Right atrium auricular region (tissue), 2 donors: ENCODE measurements at places on chromosomes 3 and 15.

GRCh38 chr3:185318141-185318540 is 44.8 kb upstream of the MAP3K13 start:
- DNase-seq = no peak

- DNase-seq = no peak
Observed at GRCh38 chr3:124809039-124809438, 78.1 kb downstream of the ITGB5 start.

DNA sequence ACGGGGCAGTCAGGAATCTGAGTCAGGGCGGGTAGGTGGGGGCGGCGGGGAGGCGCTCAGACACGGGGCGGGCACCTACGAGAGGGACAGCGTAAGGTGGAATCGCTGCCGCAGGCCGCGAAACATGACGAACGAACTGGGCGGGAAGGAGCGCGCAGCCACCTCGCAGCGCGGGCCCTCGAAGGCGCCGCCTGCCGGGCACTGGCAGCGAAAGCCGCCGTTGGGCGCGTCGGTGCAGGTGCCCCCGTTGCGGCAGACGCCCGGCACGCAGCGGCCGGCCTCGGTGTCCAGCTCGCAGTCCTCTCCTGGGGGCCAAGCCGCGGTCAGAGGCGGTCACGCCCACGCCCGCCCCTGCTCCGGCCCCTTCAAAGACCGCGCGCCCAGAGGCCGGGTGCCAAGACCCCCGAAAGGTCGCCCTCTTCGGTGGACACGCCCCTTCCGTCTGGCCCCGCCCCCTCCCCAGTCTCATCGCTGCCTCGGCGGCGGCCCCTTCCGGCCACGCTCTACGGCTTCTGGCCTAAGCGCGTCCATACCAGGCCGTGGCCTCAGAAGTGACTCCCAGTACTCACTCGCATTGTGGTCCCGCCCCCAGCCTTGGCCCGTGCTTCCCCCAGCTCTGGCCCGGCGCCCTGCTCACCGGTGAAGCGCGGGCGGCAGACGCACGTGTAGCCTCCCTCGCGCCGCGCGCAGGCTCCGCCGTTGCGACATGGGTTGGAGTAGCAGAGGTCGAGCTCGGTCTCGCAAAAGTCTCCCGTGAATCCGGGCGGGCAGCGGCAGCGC is 6.4 kb downstream of the CELSR3 start:
- DNase-seq = peak; percentile 77

DNA sequence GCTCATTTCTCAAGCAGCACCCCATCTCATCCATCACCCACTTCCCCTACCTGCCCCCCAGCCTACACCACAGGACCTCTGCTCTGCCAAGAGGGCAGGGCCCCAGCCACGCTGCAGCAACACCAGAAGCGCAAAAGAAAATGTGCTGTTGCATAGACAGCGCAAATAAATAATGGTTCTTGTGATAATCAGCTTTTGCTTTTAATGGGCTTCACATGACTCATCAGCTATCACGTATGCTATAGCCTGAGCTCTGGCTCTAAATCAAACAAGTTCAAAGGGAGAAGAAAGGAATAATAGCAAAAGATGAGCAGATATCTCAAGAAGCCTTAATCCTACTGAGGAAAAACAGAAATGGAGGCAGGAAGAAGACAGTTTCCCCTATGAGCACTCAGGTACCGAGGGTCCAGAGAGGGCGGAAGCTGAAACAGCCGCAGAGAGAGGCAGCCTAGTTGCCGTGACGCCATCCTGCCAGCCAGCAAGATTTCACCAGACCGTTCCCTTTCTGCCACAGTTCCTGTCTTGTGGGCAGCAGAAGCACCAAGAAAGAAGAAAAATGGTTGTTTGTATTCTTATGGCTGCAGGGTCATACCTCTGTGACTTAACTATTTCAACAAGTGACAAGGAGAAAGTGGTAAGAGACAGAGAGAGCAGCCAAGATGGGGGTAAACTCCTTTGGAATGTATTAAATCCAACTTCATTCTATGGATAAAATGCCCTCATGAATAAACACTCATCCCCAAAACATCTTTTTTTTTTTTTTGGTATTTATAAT is 22.0 kb downstream of the RAB27A start:
- no peak for DNase-seq

DNA sequence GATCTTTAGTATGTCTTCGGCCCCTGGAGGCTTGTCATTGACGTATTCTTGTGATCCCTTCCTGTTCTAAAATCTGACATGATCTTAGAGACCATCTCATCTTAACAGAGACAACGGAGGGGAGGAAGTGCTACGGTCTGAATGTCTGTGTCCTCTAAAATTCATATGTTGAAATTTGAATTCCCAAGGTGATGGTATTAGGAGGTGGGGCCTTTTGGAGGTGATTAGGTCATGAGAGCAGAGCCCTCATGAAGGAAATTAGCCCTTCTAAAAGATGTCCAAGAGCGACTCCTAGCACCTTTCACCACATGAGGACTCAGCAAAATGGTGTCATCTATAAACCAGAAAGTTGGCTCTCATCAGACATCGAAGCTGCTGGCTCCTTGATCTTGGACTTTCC is 233.2 kb upstream of the CMC1 start:
- no peak for DNase-seq
